Stimulated activated CD4-positive, alpha-beta T cell treated with anti-CD3 and anti-CD28 coated beads, Interleukin-1b, Interleukin-23, amount 100 ng/mL, for 1 hour (primary cell): ENCODE measurements at places on chromosomes 7 and 10.

- no peak for DNase-seq
Measured at GRCh38 chr10:122311716-122312115, 40.6 kb downstream of the BTBD16 start.

DNA sequence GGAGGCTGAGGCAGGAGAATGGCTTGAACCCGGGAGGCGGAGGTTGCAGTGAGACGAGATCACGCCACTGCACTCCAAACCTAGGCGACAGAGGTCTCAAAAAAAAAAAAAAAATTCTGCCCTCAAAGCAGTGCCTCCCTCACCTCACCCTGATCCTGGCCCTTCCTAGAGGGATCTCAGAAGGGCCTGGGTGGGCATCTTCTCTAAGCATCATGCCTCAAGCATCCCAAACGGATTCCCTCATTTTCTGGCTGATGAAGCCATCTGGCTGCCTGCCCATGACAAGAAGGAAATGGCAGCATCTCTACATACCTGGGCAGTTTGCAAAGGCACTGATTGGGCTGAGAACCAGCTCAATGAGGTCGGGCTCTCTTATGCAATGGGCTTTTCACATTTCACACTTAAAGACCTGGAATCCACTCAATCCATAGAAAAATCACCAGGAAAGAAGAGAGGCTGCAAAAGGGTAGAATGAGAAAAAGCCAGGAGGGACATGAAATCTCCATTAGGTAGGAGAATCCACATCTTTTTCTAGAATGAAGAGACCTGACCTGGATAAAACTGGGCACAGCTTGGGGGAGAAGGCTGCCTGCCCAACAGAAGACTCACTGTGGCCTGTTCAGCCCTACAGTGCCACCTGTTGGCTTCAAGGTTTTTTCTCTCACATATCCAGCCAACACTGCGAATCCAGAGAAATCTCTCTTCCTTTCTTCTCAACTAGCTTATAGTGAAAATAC, 48.1 kb downstream of the PDLIM1 start:
- DNase-seq, result no peak

- no peak for DNase-seq
Measured at GRCh38 chr7:101536232-101536631, 92.9 kb downstream of the MYL10 start.

- DNase-seq, result no peak
Measured at GRCh38 chr7:29345590-29345989, 151.0 kb downstream of the CHN2 start.

DNA sequence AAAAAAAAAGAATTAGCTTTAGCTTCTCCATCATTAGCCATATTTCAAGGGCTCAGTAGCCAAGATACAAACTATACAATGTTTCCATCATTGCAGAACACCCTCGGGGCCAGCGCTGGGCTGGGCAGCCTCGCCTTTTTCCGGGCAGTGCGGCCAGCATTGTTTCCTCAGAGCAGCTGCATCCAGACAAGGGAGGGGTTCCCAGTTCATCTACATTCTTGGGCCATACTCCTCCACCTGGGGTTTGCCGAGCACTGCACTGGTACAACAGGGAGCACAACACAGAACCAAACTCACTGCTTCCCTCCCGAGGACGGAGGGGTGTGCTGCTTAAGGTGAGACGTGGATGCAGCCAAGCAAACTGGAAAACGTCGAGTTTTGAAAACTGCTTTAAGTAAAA, 2.4 kb upstream of the PKD1L1 start:
- DNase-seq, result no peak

- no peak for DNase-seq
Measured at GRCh38 chr7:43693687-43694398, 35.5 kb downstream of the COA1 start.

GRCh38 chr10:100620087-100620835, 84.5 kb downstream of the HIF1AN start:
- no peak for DNase-seq

GRCh38 chr10:125698481-125698998, 15.6 kb upstream of the TEX36 start:
- no peak for DNase-seq

DNA sequence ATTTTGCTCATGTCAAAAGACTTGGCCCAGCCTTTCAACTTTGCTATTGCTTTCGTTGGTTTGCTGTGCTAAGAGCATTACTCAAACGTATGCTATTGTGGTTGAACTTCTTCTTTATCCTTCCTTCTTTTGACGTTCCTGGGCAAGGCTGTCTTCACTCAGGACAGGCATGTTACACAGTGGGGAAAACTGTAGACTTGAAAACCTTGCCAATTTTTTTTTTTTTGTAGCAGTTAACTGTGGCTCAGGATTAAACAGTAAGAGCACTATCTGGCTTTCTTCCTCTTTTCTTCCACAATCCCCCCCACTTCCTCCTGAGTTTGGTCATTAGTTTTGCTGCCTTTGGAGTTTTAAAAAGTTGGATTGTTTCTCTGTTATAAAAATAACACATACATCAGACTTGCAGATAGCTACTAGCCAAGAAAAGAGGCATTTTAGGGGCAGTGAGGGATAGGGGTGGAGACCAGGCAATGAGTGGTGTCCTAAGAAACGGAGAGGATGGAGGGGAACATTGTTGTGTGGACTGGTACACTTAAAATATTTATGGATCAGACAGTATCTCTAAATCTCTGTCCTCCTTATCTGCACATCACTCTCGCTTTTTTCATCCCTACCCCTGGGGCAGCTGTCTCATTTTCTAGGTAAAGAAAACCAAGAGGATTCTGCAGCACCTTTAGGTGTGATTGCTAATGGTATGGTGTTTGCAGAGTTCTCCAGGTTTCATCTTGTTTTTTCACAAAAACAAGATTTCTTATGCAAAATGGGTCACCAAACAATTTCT, 181.7 kb downstream of the LRMDA start:
- DNase-seq, result no peak

GRCh38 chr7:2996141-2996540, 47.5 kb downstream of the CARD11 start:
- no peak for DNase-seq

GRCh38 chr10:43120929-43121314, 17.3 kb upstream of the CSGALNACT2 start:
- no peak for DNase-seq

- DNase-seq, result no peak
Measured at GRCh38 chr7:44431091-44431608, 59.3 kb downstream of the NUDCD3 start.

- no peak for DNase-seq
Measured at GRCh38 chr7:130750755-130751154, 16.7 kb upstream of the KLF14 start.

- DNase-seq, result no peak
Measured at GRCh38 chr10:130862626-130863025, 448.9 kb downstream of the TCERG1L start.

GRCh38 chr10:78316451-78316931, 282.8 kb downstream of the RPS24 start:
- no peak for DNase-seq

GRCh38 chr7:79998363-79998762, 136.3 kb upstream of the GNAI1 start:
- DNase-seq, result no peak

DNA sequence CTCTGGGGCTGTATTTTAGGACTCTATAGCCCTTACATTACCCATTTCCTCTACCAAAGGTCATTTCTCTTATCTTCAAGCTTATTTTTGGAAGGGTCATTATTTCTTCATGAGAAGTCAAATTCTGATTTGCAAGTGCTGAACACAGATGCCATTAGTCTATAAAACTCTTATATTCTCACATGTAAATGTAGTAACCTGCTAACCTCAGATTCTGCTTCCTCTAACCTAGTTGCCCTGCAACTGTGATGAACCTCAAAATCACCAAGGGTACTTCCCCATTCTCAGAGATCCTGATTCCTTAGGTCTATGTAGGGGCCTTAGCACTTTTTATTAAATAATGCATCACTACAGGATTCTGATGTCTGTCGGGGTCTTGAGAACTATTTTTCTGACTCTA, 6.3 kb downstream of the FAS start:
- no peak for DNase-seq

GRCh38 chr7:153443032-153443701, 609.0 kb upstream of the DPP6 start:
- DNase-seq, result no peak

- DNase-seq, result no peak
Measured at GRCh38 chr10:126166797-126167196, 221.5 kb downstream of the ADAM12 start.

GRCh38 chr7:113217314-113217713, 99.0 kb upstream of the SMIM30 start:
- DNase-seq, result no peak

- DNase-seq, result no peak
Measured at GRCh38 chr10:69278446-69278963, at the start of gene HK1. Gene HK1 (plus strand): TSS chr10:69278496.

- DNase-seq, result no peak
Measured at GRCh38 chr10:60315311-60315710, 74.4 kb downstream of the ANK3 start.

- no peak for DNase-seq
Measured at GRCh38 chr10:63391812-63392211, 74.0 kb downstream of the JMJD1C start.

- DNase-seq, result no peak
Measured at GRCh38 chr10:103433858-103434257, 18.3 kb downstream of the CALHM2 start.

DNA sequence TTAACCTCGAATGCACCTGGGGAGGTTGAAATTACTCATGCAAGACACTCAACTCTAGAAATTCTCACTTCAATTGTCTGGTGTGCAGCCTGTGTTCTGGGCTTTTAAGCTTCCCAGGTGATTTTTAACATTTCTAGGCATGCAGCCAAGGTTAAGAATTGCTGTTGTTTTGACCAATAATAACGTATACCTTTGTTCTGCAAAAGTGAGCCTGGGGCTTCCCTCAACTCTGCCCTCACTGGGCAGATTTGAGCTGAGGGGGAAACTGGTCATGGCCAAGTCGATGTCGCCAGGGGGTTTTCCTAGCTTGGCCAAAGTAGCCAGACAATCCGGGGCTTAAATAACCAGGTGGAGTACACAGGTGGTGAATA, 568 bp downstream of the PRSS2 start:
- DNase-seq, result no peak

DNA sequence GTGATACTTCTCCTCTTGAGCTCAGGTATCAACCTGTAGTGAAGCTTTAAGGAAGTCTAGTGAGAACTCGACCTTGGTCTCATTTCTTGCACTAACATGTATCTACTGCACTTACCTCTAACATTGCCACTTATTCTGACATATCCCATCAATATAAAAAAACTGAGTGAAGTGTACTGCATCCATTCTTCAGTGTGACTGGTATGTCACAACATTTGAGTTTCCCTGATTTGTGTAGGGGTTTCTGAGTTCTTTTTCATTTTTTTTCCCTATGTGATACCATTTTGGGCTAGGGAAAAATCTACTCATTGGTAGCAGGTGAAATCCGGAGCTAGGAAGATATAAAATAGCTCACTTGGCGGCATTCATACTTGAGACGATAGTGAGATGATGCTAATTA, 274.3 kb downstream of the PRKG1 start:
- DNase-seq, result no peak

DNA sequence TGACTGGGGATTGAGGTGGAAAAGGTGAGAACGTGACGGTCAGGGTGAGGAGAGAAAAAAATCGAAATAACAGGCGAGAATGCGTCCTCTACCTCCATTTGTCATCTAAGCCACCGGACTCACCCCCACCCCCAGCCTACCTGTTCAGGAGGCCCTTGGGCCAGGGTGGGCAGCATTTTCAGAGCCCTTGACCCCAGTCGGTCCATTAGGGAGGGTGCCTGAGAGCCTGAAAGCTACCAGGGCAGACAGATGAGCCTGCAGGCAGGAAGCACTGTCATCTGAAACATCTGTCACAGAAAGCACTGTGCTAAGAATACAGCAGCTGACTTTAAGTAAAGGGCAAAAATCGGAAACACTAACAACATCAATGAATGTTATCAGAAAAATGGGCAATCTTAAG, 47.0 kb downstream of the MAD1L1 start:
- DNase-seq, result no peak

- no peak for DNase-seq
Measured at GRCh38 chr7:141820067-141820466, 21.2 kb downstream of the PRSS37 start.

DNA sequence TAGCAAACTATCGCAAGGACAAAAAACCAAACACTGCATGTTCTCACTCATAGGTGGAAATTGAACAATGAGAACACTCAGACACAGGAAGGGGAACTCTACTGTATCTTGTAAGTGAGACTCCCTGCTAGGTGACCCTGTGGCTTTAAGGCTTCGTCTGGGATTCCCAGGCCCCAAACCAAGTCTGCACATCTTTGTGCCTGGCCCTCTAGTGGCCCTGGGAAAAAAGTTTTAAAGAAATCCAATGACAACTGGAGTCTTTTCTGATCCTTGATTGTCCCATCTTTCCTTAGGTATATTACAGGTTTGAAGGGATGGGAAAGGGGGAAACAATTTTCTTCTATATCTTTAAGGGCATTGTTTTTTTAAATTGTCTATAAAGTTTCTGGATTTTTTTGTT, 10.6 kb upstream of the LIPM start:
- DNase-seq, result no peak

- DNase-seq, result no peak
Measured at GRCh38 chr7:137956183-137956582, 45.7 kb downstream of the CREB3L2 start.

GRCh38 chr10:119177708-119178371, 772 bp downstream of the PRDX3 start:
- DNase-seq, result no peak

DNA sequence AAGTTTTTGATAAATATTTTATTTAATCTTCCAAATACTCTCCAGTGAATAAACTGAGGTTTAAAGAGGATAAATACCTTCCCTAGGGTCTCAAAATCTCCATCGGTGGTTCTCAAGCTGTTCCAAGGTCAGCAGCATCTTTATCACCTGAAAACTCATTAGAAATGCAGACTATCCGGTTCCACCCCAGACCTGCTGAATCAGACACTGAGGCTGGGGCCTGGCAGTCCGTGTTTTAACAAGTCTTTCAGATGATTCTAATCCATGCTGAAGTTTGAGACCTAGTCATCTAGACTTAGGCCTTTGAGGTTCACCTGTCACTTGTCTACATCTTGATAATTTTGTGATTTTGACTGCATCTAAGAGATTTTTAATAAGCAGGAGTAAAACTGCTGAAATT, 37.5 kb downstream of the PLEKHA8 start:
- no peak for DNase-seq

GRCh38 chr10:107544706-107545520, 380.4 kb upstream of the SORCS1 start:
- DNase-seq, result no peak

- DNase-seq, result no peak
Measured at GRCh38 chr7:1749864-1750466, 79.9 kb downstream of the ELFN1 start.

GRCh38 chr7:130299866-130300265, 6.9 kb downstream of the CPA4 start:
- DNase-seq, result no peak

GRCh38 chr7:30224511-30225062, 59.8 kb upstream of the ZNRF2 start:
- DNase-seq, result no peak
